ENCODE measurements at places on chromosomes 3 and 15.
A peak's percentile ranks its signal among the peaks of the same experiment; 100 is the strongest.

DNA sequence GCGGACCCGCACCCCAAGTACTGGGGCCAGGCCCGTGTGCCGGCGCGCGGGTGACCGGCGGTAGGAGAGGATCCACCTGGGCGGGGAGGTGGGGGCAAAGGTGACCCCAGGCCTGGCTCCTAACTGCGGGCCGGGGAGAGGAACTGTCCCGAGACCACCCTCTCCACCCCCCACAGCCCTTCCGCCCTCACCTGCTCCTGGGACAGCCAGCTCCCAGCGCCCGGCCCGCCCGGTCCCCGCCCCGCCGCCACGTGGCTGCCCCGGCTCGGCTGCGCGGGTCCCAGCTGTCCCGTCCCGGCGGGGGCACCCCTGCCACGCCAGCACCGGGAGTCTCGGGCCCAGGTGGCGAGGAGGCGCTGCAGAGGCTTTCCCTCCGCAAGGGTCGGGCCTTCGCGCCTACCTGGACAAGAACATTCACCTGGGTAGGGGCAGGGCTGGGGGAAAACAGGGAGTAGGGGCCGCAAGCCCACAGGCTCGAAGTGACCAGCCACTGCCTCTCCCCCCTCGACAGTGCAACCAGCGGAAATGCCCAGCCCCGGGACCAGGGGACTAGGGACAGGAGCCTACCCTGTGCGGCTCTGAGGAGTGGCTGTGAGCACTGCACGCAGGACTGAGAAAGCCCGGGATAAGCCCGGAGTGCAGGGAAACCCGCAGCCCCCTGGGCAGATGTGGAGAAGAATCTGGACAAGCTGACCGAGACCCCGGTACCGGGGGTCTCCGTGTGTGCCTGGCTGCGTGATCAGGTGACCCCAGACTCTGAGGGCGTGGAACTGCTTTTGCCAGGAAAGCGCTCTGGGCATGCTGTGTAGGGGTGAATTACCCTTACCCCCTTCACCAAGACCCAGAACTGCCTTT lies at the start of gene SLC12A8:
SLC12A8 (minus strand) TSS at position 240 of the 855 bp plus-strand sequence. CDS start 1,399 bp downstream, outside the sequence.
- no peak for DNase-seq

- DNase-seq: peak; percentile 66
Measured at GRCh38 chr15:25682340-25682739, 180.8 kb downstream of the ATP10A start.

- no peak for DNase-seq
Measured at GRCh38 chr3:27317096-27317495, 52.1 kb downstream of the NEK10 start.

DNA sequence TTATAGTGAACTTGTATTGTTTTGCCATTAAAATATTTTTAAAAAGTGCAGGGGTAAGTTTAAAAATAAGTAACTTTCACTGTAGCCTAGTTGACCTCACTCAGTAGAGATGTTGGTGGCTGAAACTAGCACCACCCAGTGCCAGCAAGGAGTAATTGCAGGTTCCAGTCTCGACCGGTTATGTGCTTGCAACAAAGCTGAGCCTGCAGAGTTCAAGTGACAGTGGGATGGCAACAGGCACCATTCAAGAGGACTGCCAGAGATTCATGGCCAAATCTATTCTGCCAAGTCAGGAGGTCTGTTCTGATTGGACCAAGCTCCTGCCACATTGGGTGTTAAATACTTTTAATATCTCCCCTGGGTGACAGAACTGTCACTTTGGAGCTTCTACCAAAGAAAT lies 2.7 kb downstream of the ADAMTS7 start:
- DNase-seq: no peak

DNA sequence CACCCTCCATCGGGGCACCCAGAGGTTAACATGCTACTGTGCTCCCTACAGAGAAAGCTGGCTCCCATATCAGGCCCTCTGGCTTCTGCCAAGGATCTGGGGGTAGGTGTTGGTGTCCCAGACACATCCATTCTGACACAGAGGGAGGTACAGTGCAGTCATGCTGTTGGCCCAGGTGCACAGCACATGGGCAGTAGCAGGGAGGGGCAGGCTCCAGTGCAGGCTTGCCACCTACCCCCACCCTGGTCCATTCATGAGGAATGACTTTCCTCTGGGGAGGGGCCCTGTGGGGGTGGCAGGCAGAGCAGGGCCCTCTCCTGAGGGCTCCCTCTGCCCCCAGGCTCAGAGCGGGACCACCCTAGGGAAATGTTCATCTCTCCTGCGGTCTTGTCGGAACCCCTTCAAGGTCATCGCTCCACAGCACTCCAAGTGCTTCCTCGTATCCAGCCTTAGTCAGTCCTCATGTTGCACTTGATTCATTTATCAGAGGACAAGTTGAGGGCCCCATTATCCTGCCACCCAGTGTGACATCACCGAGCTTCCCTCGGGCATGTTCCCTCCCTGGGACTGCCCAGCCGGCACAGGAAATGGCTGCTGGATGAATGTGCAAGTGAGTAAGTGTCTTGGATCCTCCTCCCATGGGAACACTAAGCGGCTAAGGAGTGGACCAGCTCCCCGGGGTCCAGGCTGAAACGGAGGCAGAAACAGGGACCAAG lies 10.0 kb downstream of the DUSP7 start:
- DNase-seq: no peak

- DNase-seq: no peak
Measured at GRCh38 chr3:173238091-173238490, 97.1 kb upstream of the SPATA16 start.

DNA sequence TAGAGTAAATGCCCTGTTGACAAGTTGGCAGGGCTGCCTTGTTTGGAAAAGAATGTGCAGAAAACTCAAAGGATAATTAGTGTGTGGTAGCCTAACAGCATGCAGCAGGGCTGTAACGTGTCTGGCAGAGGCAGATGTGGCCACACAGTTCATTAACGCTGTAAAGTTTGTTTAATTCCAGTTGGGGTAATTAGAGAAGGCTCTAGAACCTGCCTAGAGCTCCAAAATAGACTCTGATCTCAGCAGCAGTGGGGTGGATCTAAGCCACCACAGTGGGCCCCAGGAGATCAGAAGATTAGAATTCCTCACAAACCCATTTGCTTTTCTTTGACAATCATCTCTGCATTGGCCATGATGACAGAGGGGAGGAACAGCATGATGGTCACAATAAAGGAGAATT lies 65.1 kb upstream of the LEKR1 start:
- DNase-seq: no peak

GRCh38 chr3:39519103-39519502 lies 51.6 kb downstream of the MOBP start:
- no peak for DNase-seq

GRCh38 chr15:78910271-78910670 lies 34.6 kb downstream of the CTSH start:
- no peak for DNase-seq

DNA sequence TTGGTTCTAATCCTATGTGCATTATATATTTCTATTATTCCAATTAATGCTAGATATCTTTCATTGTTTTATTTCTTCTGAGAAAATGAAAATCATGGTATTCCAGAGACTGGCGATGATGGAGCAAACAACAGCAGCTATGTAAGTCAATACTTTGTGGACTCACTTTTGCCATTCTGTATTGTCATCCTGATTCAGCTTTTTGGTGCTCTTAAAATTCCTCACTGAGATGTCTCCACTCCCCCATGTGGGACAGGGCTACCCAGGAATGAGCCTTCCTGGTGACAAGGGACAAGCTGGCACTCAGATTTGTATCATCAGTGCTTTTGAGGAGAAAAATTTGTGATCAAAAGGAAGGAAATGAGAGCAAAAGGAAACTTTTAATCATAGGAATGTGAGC lies 56.7 kb upstream of the XCR1 start:
- no peak for DNase-seq

DNA sequence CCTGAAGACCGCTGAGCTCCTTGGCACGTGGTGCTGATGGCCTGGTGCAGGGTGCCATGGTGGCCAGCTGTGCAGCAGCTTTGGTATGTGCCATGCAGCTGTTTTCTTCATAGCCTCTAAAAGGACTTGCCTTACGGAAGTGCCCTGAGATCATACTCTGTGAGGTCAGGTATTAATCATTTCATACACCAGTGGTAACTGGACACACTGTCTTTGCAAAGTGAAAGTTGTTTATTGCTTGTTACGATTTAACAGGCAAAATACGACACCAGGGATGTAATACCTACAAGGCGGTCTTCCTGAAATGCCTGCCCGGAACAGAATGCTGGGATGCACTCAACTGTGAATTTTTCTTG lies 184.6 kb downstream of the ATP10A start:
- DNase-seq: no peak

- DNase-seq: peak; percentile 81
Measured at GRCh38 chr3:48428572-48429316, 1.1 kb downstream of the PLXNB1 start.

- DNase-seq: no peak
Measured at GRCh38 chr3:120013481-120013880, 80.8 kb downstream of the GSK3B start.

DNA sequence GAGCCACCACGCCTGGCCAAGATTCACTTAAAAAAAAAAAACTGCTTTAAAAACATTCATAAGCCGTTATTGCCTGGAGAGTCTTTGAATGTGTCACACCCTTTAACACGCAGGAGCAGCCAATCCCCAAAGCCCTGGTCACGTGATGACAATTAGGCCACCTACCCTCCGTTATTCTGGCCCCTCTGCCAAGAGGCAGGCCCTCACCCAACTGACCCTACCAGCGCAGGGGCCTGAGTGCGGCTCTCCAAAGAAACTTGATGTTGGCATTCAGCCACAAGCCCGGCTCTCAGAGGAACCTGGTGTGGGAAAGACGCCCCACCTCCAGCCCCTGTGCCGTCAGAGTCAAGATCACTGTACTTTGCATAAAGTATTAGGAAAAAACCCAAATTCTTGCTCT lies 11.6 kb upstream of the MUC4 start:
- no peak for DNase-seq

- DNase-seq: no peak
Measured at GRCh38 chr3:190996181-190996775, 133.8 kb upstream of the GMNC start.

DNA sequence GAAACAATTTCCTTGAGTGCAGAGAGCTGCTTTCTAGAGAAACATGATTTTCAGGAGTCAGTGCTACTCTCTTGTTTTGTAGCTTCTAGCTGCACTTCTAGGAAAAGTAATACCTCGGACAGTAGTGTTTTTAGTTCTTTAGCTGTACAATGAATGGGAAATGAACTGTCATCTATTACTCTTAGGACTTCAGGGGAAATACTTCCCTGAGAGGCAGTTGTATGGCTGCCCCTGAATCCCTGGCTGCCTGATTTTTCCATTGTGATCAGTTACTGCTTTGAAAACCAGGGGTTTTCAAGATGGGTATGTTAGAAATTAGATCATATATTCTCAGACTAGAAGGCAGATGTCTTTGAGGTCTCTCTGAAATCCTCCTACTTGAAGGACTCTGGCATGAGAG lies 200.3 kb upstream of the SEMA6D start:
- DNase-seq: no peak

DNA sequence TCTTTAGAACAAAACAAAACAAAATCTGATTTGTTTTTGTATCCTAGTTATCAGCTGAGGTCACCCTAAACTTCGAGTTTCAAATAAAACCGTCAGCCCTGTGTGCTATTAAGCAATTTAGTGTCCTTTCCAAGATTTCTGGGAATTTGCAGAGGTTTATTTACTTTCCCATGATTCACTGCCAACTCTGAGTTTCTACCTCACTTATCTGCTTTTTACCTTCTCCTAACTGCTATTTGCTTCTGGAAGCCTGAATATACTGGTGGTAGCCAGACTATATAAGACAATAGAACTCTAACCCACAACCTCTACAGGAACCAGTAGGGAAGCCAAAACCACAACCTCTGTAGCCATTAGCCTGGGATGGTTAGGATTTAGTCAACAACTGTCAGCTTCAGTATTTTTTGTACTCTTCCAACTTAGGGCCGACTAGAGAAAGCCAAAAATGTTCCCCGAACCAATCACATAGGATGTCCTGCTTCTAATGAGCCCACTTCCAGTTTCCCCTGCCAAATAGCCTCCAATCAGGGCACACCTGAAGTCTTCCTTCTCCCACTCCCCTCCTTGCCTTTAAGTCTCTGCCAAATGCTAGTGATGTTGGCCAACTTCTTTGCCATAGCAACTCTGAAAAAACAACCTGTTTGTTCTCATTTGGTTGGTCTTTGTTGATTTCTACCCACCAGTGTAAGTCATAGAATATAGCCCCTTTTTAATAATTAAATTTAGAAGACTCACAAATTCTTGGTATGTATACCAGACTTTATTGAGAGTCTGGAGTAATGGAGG lies 273.1 kb downstream of the ULK4 start:
- DNase-seq: no peak

GRCh38 chr3:25212736-25213135 lies 215.3 kb upstream of the RARB start:
- no peak for DNase-seq

- DNase-seq: no peak
Measured at GRCh38 chr3:192879346-192880031, 38.2 kb downstream of the MB21D2 start.

Data from right hindlimb (tissue), 1 donor.